ENCODE measurements at places on chromosomes 1 and 21.

DNA sequence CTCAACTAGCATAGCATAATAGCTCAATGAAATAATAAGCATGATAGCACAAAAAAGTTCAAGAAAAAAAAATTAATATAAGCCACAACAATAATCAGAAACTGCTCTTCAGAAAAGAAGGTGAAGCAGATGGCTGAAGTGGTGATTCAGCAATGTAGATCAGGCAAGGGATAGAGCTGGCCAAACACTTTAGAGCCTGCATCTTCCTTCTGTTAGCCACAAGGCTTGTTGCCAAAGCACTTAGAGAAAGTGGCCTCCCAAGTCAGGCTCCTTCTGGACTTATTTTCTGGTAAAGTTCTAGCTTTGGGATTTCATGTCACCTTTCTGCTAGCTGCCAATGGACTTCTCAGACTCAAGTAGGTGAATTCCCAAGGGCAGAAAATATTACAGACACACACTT lies 60.3 kb upstream of the C1orf87 start:
- no peaks in the 10 kb centered on the region for H3K4me1 ChIP-seq
- no peaks in the 10 kb centered on the region for H3K27me3 ChIP-seq
- H3K27ac ChIP-seq: no peak overlapping the region
- no peak overlapping the region for H3K4me3 ChIP-seq
- H3K36me3 ChIP-seq: no peaks in the 10 kb centered on the region

DNA sequence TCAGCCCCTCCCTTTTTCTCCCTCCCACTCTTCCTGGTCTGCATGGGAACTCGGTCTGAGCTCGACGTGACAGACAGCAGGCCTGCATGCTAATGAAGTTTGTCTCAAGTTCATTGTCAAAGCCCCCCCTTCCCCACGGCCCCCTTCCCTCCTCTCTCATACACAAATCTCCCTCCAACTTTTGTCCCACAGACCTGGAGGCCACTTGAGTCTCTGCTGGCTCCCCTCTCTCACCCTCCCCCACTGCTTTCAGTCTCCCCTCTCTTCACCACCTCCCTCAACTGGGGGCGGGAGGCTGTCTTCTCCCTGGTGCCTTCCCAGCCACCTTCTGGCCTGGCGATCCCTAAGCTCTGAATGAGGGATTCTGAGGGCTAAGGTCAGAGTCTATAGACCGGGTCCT lies 61.3 kb downstream of the RHBG start:
- peaks cover 3% of the 10 kb centered on the region for H3K4me1 ChIP-seq
- H3K4me3 ChIP-seq: no peak overlapping the region
- DNase-seq: no peak

DNA sequence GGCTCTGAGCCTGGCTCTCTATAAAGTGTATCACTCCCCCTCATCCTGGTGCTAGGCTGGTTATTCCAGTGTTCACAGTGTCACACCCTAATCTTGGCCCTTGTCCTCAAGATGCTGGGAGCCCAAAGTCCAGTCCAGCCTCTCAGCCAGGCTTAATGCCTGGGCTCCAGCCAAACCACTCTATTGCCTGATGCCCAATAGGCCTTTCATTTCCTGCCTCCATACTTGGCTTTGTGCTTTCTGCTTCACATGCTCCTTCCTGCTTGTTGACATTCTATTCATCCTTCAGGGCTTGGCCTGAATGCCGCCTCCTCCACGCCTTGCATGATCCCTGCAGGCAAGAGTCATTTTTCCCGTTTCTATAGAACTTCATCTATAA lies 1.7 kb downstream of the KLHDC8A start:
- no peaks in the 10 kb centered on the region for H3K27me3 ChIP-seq
- DNase-seq: no peak
- no peak overlapping the region for H3K4me3 ChIP-seq
- peak overlapping the region; percentile 8 for H3K27ac ChIP-seq
- no peaks in the 10 kb centered on the region for H3K4me1 ChIP-seq
- no peaks in the 10 kb centered on the region for H3K36me3 ChIP-seq

- H3K4me3 ChIP-seq: no peak overlapping the region
- H3K27me3 ChIP-seq: no peaks in the 10 kb centered on the region
- no peak overlapping the region for H3K27ac ChIP-seq
Measured at GRCh38 chr1:53599481-53599880, 139.5 kb downstream of the GLIS1 start.

DNA sequence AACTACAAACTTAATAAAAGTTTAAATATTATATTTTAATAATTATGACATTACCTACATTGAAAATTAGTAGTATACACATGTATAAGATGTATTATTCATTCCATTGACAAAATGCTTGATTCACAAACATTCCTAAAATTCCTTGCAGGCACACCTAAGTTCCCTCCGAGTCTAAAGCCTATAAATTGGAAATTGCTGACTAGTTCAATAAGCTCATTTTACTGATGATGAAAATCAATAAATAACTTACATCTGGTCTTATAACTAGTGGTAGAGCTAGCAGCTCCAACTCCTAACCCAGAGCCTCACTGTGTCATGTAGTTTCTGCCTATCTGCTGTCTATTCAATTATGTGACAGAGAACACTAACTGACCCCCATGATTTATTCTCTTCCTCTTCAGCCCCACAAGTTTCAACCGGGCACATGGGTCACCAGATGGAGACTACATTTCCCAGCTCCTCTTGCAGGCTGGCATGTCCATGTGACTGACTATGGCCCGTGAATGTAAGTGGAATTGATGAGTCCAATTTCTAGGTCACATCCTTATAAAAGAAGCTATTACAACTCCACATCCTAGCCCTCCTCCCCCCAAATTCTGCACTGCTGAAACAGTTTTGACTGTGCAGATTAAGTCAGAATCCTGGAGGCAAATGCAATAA lies 29.6 kb upstream of the LRRC8D start:
- no peak overlapping the region for H3K27ac ChIP-seq
- DNase-seq: no peak
- H3K4me1 ChIP-seq: no peaks in the 10 kb centered on the region
- H3K36me3 ChIP-seq: no peaks in the 10 kb centered on the region
- H3K27me3 ChIP-seq: no peaks in the 10 kb centered on the region

- no peaks in the 10 kb centered on the region for H3K36me3 ChIP-seq
- DNase-seq: no peak
- H3K27ac ChIP-seq: no peak overlapping the region
- no peak overlapping the region for H3K4me3 ChIP-seq
- no peaks in the 10 kb centered on the region for H3K4me1 ChIP-seq
Measured at GRCh38 chr21:14116080-14116481, 94.7 kb downstream of the LIPI start.

GRCh38 chr1:114750780-114751179 lies 7.0 kb downstream of the CSDE1 start:
- H3K4me1 ChIP-seq: peaks cover 65% of the 10 kb centered on the region
- H3K27ac ChIP-seq: no peak overlapping the region
- no peak overlapping the region for H3K4me3 ChIP-seq

DNA sequence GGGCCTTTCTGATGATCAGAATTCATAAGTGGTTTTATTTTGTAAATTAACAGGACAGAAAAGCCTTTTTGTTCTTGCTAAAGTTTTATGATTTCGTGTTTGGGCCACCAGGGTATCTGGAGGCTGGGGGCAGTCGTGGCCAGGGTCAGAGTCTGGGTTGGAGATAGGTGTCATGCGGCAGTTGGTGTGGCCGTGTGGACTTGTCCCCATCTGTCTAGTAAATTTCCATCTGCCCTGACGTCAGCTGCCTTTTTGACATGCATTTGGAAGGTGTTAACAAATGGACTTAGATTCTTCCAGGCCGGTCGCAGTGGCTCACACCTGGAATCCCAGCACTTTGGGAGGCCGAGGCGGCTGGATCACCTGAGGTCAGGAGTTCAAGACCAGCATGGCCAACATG lies 56.8 kb downstream of the SKI start:
- H3K27ac ChIP-seq: peak overlapping the region; percentile 49
- DNase-seq: no peak
- H3K36me3 ChIP-seq: peaks cover 4% of the 10 kb centered on the region

DNA sequence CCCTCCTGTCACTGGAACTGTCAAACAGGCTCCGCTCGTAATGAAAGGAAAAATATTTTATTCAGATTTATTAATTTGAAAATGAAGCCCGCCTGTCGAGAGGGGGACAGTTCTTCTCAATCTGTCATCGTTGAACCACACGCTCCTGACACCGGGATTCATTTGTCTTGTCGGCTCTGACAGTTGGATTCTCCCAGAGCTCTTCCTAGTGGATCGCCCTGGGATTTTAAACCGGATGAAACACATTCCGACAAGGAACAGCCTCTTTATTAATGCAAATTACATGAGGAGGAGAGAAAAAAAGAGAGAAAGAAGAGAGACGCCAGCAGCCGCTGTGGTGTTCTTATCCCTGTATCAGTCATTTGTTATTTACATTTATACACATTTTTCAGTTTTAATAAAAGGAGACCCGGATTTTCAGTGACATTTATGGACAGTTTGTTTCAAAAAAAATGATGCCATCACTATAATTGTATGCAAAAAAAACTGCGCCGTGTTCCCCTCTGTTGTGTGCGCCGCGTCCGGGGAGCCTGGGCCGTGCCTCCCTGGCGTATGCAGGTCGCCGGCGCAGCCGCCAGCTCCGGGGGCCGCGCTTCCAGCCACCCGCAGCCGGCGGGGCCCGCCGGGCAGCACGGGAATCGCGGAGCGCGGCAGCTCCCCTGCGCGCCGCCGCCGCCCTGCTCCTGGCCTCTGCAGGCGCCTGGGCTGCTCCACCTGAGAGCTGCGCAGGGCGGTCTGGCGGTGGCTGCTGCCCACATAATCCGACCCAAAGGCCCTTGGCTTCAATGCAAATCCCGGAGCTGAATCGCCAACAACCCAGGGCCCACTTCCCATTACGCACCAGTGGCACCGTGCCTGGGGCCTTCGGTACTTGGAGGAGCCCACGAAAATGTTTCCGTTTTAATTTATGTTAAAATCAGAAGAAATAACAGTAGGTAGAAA lies 237.9 kb upstream of the PBX1 start:
- peaks cover 17% of the 10 kb centered on the region for H3K27me3 ChIP-seq
- no peaks in the 10 kb centered on the region for H3K36me3 ChIP-seq
- H3K4me1 ChIP-seq: peaks cover 15% of the 10 kb centered on the region
- no peak overlapping the region for H3K27ac ChIP-seq
- no peak overlapping the region for H3K4me3 ChIP-seq

- no peak overlapping the region for H3K27ac ChIP-seq
- H3K4me3 ChIP-seq: no peak overlapping the region
- DNase-seq: no peak
- no peaks in the 10 kb centered on the region for H3K27me3 ChIP-seq
Measured at GRCh38 chr1:48738356-48738755, 38.3 kb downstream of the BEND5 start.

Data from tibial nerve (tissue), 4 donors.